Stimulated activated CD8-positive, alpha-beta memory T cell treated with anti-CD3 and anti-CD28 coated beads, Interleukin-7, amount 100 ng/mL, for 4 hours (primary cell): ENCODE measurements at places on chromosomes 6 and 20.

DNA sequence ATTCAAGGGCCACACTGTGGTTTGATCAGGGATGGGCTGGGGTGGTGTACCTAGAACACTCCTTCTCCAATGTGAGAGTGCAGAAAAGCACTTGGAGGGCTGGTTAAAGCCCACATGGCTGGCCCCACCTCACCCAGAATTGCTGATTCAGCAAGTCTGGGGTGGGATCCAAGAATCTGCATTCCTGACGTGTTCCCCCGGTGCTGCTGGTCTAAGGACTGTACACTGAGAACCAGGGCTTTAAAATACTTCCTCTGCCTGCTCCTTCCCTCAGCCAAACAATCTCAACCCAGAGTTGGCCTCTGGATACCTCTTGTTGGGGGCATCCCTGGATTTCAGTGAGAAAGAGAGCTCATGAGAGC, 13.4 kb upstream of the OCSTAMP start:
- DNase-seq = no peak

- no peak for DNase-seq
These were observed 952 bp upstream of the TAAR6 start for GRCh38 chr6:132569170-132569569.

DNA sequence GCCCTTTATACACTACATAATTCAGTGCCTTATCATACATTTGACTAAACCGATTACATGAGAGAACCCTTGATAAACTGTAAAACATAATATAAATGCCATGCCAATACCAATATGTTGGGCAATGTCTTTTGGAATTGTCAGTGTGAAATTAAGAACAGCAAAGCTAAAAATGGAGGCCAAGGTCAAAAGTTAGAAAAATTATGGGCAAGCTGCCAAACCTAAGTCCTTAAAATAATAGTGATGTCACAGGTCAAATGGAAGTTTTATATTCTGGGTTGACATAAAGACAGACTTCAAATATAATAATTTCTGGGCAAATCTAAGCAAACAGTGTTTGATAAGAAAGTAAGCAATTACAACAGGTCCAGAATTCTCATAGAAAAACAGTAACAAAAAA, 696.7 kb downstream of the RNF144B start:
- DNase-seq = no peak

- no peak for DNase-seq
These were observed 24.9 kb upstream of the DEFB126 start for GRCh38 chr20:117518-117917.

DNA sequence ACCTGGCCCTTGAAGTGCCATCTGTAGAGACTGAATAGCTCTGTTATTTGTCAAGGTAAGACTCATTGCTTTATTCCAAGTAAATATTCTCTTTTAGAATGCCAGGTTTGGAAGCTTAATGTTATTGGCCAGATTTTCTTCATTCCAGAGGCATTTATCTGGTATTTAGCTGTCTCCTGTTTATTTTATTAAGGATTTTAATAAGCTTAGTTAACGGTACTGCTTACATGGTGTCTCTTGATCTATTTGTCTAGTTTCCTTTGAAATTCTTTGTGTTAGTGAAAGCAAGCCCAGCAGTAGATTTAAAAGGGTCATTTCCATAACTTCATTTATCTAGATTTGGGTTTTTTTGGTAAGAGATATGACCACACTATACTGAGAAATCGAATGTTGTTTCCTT, 7.7 kb downstream of the RALY start:
- no peak for DNase-seq

DNA sequence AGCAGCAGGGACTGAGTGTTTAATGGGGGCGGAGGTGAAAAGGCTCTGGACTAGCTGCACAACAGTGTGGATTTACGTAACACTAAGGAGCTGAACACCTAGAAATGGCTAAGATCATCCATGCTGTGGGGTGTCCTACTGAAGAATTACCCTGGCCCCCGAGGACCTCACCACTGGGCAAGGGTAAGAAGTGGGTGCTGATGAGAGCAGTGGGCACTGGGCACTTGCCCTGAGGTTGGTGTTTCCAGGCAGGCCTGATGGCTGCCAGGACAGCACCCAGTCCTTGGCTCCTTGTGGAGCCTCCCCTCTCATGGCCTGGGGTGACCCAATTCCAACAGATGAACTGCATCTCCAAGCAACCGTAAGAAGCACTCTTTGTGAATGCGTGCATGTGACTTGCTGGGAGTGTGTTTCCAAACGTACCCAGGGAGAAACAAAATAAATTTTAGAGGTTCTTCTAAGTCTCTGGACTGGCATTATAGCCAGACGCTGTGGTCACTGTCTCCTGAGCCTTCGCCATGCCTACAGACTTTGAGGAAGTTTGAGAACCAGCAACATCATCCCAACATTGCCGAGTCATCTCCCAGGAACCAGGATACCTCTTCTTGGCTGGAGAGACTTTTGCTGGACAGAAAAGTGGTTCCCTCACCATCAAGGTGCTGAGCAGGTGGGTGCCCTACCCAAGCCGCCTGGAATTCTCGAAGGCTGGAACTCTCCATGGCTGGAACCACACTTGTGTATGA, 245.9 kb downstream of the ERMARD start:
- DNase-seq = no peak

- DNase-seq = no peak
These were observed 48.6 kb upstream of the COL9A1 start for GRCh38 chr6:70351461-70351860.

DNA sequence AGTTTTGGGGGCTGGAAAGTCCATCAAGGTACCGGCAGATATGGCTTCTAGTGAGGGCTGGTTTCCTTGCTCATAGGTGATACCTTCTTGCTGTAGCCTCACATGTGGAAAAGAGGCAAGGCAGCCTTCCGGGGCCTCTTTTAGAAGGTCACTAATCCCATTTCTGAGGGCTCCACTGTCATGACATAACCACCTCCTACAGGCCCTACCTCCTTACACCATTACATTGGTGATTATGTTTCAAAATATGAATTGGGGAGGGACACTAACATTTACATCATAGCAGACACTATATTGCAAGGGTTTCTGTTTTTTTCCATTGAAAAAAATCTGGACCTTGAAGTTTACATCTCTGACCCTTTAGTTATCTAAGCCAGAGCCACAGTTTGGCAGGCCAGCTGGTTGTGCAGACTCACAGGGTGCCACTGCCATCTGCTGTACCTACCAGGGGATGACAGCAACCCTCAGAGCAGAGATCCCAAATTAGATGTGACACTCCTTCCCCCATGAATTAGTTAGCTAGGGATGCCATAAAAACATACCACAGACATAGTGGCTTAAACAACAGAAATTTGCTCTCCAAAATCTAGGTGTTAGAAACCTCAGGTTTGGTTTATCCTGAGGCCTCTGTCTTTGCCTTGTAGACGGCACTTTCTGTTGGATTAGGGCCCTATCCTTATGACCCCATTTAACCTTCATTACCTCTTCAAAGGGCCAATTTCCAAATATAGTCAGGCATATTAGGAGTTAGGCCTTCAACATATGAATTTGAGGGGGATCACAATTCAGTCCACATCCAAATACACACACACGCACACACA, 166.4 kb upstream of the RNF217 start:
- DNase-seq = no peak

- no peak for DNase-seq
These were observed 10.6 kb upstream of the EXOC2 start for GRCh38 chr6:703552-703951.

- DNase-seq = no peak
These were observed 208.0 kb downstream of the ARHGAP18 start for GRCh38 chr6:129501740-129502660.

GRCh38 chr6:116012951-116013350, 47.7 kb downstream of the FRK start:
- no peak for DNase-seq

GRCh38 chr6:131967948-131968347, 16.8 kb upstream of the CCN2 start:
- DNase-seq = no peak

GRCh38 chr20:35108921-35109320, 16.3 kb upstream of the TRPC4AP start:
- DNase-seq = no peak

DNA sequence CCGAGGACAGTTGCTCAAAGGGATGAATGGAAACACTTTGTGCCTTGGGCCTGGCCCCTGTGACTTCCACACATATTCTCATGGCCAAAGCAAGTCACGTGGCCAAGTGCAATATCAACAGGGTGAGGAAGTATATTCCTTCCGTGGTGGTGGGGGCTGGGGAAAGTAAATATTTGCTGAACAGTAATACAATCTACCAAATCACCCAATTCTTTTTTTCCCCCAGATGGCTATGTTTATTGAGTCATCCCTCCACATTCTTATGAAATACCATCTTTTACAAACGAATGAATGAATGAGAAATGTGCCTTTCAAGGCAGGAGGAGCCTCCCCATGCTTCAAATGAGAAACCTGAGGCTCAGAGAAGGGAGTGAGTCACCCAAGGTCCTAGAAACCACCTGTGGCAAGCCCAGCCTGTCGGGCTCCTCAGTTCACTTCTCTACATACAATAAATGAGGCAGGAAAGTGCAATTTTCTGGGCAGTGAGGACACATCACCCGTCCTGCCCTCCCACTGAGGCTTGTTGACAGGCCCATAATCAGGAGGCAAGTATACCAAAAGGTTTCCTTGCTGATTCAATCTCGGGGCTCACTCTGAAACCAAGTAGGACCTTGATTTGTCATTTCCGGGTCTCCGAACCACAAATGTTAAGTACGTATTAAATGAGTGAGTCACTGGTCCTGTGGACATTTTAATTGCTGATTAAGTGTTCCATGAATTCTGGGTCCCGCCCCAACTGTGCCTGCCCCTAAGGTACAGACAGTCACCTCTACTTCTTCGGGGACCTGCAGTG, 25.3 kb upstream of the TOP1 start:
- DNase-seq = peak; percentile 60

- no peak for DNase-seq
These were observed 40.6 kb downstream of the STXBP5 start for GRCh38 chr6:147244832-147245231.

- DNase-seq = no peak
These were observed 55.8 kb downstream of the FOXO3 start for GRCh38 chr6:108616544-108616943.

GRCh38 chr6:24517659-24518543, 23.1 kb downstream of the ALDH5A1 start:
- no peak for DNase-seq

GRCh38 chr20:39986173-39986904, 702.7 kb downstream of the MAFB start:
- no peak for DNase-seq

DNA sequence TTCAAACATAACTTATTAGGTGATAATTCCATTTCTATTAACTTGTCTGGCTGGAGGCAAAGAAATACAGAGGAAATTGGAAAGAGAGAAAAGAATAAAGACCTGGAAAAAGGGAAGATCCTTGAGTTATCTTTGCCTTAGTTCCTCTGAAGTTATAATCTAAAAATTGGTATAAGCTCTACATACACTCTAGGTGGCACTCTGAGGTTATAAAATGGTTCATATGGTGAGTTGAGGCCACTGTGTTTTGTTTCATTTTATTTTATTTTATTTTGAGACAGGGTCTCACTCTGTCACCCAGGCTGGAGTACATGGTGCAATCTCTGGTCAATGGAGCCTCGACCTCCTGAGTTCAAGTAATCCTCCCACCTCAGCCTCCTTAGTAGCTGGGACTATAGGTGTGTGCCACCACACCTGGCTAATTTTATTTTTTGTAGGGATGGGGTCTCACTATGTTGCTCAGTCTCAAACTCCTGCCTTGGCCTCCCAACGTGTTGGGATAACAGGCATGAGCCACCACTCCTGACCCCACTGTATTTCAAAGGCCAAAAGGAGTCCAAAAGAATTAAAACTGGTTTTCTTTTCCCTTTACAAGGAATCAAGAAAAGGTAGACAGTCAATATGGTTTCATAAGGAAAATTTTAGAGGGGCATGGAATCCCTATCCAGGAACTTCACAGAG, 19.4 kb downstream of the GPX6 start:
- no peak for DNase-seq

DNA sequence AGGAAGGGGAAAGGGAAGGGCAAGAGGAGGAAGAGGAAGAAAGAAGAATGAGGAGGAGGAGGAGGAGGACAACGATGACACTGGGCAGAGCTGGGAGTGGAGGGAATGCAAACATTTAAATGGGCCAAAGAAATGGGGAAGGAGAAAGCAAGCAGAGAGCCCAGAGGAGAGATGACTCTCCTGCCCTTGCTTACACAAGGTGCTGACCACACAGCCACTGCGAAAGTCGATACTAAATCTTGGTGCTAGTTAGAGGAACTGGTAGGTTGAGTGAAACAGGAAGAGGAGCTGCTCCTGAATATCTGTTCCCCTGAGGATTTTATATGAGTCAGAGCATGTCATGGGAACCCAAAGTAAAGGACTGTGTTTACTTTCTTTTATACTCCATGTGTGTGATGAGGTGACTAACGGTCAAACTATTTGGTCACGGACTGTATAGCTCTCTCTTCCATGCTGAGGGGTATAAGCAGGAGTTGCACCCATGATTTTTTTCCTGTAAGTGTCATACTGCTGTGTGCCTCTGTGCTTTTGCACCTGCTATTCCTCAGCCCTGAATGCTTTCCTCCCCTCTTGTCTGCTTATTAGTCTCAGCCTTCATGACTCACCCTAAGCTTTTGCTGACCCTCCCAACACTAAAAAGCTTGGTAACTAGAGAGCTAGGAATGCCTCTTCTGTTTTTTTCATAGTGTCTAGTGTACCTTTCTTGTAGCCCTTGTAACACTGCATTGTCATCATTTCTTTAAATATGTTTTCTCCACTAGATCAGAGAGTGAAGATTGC, 9.5 kb upstream of the PAQR8 start:
- DNase-seq = no peak

- DNase-seq = no peak
These were observed 437.0 kb downstream of the BTBD3 start for GRCh38 chr20:12354725-12355124.

DNA sequence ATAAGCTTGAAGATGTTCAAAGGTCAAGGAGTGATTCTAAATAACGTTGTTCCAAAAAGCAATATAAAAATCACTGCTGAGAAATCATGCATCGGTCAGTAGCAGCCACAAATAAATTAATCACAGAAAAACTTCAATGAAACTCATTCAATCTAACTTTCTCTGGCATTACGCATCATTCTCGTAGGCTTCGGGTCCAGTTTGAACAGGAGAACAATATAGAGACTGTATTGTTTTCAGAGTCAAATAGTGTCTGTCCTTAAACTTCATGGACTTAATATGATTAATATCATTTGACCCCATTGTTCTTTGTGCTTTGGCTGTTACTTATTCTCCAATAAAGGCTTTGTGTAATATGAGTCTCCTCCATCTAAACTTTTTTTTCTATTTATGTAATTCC, 200.4 kb downstream of the C6orf118 start:
- DNase-seq = no peak

DNA sequence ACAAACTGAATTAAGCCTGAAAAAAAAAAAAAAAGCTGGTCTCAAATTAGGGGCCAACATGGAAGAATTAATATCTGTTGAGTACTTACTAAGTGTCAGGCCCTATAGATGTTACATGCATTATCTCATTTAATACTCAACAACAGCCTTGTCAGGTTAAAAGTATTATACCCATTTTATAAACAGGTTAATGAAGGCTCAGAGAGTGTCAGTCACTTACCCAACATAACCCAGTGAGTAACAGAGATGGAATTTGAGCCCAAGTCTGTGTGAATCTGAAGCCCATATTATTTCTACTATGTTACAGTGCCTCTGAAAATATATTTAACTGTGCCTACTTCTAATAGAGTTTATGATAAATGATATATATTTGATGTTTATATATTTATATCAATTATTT, 11.3 kb upstream of the EIF2S2 start:
- no peak for DNase-seq
